ENCODE measurements at places on chromosomes 3 and 15.

- DNase-seq, result no peak
These were observed 88.4 kb upstream of the TBC1D5 start for GRCh38 chr3:17830788-17831187.

DNA sequence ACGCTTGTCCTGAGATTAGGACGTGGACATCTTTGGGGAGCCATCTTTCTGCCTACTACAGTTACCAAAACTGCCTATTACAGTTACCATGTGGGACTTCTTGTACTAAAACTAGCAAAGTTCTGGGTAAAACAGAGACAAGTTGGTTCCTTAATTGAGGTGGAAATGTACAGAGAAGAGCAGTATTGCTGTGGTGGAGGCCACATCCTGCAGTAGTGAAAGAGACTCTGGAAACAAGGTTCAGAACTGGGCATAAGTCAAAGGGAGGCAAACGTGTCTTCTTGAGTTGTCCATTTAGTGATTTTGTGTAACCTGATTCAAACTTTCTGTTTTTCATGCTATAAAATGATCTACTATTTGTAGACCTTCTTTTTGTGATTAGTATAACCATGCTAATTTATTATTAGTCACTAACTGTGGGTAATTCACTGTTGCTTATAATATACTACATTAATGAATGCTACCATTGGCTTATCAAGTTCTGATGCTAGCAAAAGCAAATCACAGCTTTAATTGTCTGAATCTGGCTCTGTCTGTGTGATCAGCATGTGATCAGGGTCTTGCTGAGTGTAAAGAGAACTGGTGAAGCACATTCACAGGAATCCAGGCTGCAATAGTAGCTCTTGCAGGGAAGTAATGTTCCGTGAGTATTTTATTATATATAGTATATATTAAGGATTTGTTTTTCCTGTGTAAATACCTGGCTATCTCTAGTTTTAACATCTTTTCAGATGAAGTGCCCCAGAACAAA, 207.9 kb upstream of the GAP43 start:
- no peak for DNase-seq

GRCh38 chr3:163877805-163878204, 1200.5 kb downstream of the SI start:
- DNase-seq, result no peak

GRCh38 chr3:128579927-128580326, 70.7 kb downstream of the RPN1 start:
- no peak for DNase-seq

- DNase-seq, result no peak
These were observed 1.9 kb downstream of the MEX3B start for GRCh38 chr15:82043796-82044372.

DNA sequence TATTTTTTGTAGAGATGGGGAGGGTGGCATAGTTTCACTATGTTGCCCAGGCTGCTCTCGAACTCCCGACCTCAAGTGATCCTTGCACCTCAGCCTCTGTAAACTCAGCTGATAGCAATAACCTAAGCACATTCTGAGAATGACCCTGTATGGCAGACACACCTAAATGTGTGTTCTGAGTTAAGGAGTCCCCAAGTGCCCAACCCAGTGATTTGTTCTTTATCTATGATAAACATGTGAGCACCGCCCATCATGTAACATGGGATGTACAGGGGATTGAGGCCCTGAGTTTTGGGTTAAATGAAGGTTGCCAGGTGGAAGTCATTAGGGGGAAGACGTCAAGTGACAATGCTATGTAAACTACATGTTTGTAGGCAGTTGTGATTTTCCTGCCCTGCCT, 5.7 kb downstream of the NCEH1 start:
- no peak for DNase-seq

- no peak for DNase-seq
These were observed 18.3 kb downstream of the CALML4 start for GRCh38 chr15:68186671-68187397.

- no peak for DNase-seq
These were observed 206.3 kb upstream of the ROBO1 start for GRCh38 chr3:79973917-79974595.

DNA sequence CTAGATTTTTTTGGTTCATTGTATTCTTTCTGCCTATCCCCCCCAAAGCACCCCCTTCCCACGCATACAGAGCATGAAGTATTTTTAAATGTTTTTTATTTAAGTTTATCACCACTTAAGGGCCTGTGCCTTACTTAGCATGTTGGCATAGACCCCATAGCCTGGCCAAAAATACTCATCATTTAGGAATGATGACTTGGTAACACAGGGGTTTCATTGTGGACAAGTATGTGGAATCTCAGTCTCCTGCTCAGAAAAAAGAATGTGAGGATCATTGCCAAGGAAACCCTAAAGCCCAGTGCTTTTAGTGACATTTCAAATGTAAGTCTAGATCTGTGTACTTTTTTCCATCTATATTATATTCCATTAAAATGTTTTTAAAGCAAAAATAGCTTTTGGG, 146.3 kb downstream of the ALCAM start:
- no peak for DNase-seq

DNA sequence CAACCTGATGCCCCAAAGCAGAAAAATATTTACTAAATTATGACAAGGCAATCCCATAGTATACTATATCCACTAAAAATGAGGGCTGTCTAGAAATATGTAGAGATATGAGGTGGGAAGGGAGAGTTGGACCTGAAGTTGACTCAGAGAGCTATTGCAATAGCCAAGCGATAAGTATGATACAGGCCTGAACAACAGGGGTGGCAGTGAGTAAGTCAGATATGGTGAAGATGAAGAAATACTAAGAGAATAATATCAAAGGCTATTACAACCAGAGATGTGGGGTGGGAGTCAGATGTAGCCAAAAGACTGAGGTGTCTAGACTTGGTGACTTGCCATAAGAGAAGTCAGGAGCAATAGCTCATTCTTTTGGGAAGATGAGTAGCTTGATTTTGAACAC, 9.2 kb downstream of the HSPBAP1 start:
- DNase-seq, result no peak

GRCh38 chr15:49079340-49080039, 33.2 kb upstream of the SECISBP2L start:
- DNase-seq, result no peak

DNA sequence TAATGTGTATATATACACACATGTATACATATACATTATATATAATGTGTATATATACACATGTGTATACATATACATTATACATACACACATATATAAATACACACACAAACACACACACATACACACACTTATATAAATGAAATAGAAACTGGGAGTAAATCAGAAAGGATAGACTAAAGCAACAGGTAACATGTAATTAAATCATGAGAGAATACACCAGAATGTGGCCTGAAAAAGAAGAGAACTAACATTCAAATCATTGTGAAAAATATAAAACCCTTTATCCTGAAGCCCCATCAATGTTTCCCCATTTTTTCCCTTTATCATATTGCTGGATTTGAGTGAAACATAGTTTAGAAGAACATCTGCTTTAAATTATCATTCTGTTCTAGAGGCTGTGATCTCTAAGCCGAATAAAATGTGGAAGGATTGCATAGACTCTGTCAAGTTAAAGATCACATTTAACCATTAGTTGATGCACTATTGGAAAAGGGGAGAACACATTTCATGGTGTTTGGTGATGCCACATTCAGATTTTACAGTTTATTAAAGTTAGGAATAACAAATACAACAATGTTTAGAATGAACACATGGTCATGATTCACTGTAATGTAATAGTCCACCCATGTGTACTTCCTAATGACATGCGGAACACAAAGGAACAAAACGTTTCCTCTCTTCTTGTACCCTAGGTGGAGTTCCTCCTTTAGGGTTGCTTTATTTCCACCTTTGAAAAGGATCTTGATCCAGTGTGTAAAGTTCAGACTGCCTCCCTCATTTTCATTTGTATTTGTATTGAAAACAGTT, 12.5 kb upstream of the THRB start:
- no peak for DNase-seq

DNA sequence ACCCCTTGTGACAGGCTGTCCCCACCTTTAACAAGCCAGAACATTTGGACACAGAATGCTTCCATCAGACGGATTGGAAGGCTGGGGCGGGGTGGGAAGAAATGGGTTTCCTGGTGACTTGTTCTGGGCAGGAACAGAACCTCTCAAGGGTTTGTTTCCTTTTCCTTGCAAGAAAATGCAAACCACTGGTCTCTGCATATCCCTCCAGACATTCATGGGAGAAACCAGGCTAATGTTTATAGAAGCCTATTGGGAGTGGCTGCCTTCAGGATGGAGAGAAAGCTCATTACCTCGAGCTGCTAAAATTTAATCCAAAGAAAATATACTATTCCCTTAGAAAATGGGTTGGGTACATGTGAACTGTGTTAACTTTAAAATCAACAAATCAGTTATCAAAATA, 21.9 kb downstream of the MINAR1 start:
- DNase-seq, result no peak

GRCh38 chr3:77328690-77329089, 288.8 kb downstream of the ROBO2 start:
- no peak for DNase-seq

- no peak for DNase-seq
These were observed 23.8 kb upstream of the OXTR start for GRCh38 chr3:8793242-8793641.

GRCh38 chr3:71492974-71493771, 90.4 kb downstream of the FOXP1 start:
- no peak for DNase-seq

DNA sequence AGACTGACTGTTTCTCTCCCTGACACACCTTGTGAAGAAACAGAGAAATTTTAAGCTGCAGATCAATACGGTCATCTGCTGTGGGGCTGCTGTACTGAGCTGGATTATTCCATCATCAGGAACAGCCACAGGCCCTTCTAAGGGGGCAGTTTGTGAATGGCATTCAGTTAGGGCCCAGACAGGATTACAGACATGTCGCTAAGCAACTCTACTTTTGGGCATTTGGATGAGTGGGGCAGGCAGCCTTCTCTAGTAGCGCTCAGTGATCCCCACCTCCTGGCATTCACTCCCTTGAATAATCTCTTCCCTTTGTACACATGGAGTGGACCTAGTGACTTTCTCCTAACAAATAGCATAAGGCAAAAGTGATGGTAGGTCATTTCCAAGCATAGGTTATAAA, 144.4 kb upstream of the RARB start:
- no peak for DNase-seq

GRCh38 chr3:79253704-79254103, 514.1 kb downstream of the ROBO1 start:
- no peak for DNase-seq

DNA sequence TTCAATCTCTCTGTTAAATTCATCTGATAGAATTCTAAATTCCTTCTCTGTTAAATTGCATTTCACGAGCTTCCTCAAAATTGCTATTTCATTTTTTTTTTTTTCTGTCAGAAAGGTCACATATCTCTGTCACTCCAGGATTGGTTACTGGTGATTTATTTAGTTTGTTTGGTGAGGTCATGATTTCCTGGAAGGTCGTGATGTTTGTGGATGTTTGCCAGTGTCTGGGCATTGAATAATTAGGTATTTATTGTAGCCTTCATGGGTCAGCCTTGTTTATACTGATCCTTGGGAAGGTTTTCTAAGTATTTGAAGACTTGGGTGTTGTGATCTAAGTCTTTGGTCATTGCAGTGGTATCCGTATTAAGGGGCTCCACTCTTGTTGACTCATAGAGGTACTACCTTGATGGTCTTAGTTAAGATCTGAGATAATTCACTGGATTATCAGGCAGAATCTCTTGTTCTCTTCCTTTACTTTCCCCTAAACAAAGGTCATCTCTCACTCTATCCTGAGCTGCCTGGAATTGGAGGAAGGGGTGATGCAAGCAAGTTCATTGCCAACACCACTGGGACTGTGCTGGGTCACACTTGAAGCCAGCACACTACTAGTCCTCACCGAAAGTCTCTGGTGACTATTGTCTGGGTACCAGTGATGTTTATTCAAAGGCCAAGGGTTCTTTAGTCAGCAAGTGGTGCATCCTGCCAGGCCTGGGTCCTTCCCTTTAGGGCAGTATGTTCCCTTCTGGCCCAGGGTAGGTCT, 231.1 kb downstream of the GBE1 start:
- no peak for DNase-seq

DNA sequence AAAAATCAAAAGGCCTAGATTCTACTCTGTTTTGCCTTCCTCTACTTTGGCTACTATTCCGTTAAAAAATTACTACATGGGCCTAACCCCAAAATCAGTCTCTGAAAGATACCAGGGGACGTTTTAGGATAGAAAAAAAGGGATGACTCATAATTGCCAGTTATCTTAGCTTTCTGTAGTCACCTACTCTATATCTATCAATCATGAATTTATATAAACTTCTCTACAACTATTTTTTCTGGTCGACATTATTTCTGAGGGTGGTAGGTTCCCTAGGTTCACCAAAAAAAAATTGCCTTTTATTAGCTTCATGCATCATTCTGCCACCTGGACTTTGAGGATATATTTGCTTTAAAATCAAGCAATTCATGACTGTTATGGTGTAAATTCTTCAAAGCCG, 36.5 kb downstream of the RAF1 start:
- no peak for DNase-seq

DNA sequence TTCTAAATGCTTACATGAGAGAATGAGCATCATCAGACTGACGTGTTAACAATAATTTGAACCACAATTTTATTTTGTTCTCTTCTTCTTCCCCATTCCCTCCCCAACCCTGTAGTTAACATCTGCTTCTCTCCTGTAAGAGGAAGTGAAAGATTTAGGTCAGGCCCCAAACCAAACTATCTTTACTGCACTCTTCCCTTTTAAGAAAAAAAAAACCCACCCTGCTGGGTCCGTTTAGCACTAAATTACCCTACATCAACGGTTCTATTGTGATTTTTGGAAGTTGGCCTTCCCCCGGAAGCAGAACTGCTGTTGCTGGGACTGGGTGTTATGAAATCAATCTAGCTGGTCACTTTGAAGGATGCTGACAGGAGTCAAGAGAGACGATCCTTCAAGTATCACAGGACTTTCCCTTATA, 49.4 kb downstream of the NFKBIZ start:
- DNase-seq, result no peak
